ENCODE measurements at places on chromosomes 1 and 21.

DNA sequence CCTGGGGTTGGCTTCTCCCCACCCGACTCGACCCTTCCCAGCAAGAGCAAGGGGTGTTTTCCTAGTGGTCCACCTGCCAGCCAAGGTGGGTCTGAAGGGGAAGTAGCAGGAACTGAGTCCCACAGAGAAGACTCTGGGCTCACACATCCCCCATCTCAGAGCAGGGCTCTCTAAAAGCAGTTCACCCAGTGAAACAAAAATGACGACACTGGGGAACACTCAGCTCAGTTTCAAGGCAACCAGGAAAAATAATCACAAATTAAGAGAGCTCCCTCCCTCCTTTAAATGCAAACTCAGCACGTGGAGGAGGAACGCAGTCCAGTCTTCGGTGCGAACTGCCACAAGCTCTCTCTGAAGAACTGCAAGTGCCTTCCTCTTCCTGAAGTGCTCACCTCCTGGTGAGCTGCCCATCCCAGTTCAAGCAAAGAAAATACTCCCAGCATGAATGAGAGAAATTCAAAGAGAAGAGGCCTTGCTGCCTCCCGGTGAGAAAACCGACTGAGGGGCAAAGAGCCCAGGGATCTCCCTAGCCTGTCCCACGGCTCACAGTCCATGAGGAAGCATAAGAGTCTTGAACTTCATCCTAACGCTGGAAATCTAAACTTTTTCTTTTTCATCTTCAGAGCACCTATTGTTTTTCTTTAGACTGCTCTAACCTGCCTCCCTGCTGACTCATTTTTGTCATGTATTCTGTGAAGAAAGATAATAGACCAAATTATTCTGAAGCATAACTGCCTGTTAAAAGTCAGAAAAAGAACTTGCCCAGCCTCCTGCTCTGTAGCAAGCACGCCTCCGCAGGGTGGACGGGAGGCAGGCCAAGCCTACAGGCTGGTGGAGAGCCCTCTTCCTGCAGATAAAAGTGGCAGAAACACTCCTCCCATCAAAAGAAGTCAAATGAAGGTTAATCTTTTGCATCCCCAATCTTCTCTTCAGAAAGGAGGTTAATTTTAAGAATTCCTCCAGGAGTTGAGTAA, 281.4 kb downstream of the HHIPL2 start:
- no peak for DNase-seq

DNA sequence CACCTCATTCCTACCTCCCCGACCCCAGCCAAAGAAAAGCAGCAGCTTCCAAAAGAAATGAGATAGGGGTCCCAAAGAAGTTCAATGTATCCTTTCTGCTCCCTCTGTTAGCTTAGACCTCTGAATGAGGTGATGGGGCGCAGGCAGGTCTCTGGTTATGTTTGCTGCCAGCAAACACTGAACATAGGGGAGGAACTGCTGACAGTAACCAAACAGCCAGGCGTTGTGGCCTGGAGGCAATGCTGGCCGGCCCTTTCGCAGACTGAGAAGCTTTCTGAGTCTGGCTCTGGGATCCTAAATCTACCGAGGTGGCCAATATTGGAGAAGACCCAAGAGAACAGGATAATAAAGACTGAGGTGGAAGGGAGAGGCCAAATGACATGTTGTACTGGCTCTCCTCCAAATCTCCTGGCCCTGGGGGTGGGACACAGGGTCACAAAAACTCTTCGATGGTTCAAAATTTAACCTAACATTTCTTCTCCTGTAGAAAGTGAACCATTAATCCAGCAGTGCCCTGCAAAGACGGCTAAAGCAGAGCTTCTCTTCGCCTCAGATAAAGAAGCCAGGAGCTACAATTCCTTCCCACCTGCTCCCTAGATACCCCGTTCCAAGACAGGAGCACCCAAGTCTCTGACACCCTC, 19.6 kb downstream of the SSR2 start:
- DNase-seq: no peak

DNA sequence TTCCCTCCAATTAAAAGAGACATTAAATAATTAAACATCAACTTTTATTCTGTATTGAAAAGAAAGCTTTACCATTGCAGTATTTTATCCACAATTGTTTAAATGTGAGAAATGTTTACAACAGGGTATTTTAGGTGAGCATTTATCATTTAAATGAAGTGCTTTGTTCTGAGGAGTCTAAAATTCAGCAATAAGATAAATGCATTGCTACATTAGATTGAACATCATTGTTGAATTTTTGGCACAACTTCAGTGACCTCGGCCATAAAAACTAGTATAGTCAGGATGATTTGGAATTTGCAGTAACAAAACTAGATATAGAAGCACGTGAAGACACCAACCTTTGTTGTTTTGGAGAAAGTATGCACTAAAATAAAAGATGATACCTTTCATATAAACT, 692.9 kb downstream of the USP25 start:
- no peak for DNase-seq

DNA sequence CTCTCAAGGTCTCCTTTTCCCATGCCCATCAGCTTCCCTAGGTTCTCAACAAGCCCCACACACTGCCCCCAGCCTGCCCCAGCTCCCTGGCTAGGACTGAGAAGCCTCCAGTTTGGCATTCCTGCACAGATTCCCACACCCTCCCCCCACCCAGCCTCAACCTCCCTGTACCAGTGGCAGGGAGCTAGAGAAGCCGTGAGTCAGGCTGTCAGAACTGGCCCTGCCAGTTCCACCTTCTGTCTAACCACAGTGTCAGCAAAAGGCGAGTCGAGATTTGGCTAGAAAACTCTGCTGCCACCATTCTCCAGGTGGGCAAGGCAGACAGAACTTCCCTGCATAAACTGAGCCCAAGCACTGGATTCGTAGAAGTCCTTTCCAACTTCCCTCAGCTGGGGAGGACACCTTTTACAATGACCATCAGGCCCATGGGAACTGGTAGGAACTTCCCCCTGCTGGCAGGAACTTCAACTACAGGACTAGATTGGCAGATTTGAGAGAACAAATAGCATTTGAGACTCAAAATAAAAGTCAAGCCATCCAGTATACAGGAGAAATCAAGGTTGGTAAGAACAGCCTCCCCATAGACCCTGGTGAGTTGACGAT, 31.0 kb downstream of the TNNT2 start:
- no peak for DNase-seq

- DNase-seq: no peak
These were observed 252.3 kb downstream of the BRINP2 start for GRCh38 chr1:177423090-177423489.

Data from stimulated activated CD8-positive, alpha-beta memory T cell treated with anti-CD3 and anti-CD28 coated beads, Interleukin-7, amount 100 ng/mL, for 1 hour (primary cell).